ENCODE measurements at places on chromosomes 5 and 9. TPM values are rescaled to one million over a fixed set of nuclear protein-coding genes. Genes with fewer than 3 reads are reported as not detected.

- DNase-seq: no peak
These were observed 370.8 kb upstream of the RIOK2 start for GRCh38 chr5:97553604-97554452.

Gene FBP1
- total RNA-seq: not detected

DNA sequence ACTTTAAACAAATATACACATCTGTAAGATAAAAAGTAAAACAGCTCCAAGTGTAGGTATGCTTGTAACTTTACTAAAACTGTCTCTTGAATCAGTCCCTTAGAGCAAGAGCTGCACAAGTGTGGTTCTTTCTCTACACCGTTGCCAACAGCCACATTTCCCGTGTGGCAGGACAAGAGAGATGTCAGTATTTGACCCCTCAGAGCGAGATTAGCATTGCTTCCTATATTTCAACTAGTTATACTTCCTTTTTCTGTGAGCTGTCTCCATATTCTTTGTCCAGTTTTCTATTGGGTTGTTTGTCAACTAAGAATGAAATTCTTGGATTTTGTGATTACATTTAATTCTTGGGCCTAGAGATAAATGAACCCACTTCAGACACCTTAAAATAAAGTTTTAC lies 8.0 kb downstream of the PLIN2 start:
- DNase-seq: no peak

Gene PCDHB8
- 19.8 TPM for total RNA-seq

- DNase-seq: no peak
These were observed 5.2 kb downstream of the FGF1 start for GRCh38 chr5:142680605-142681259.

DNA sequence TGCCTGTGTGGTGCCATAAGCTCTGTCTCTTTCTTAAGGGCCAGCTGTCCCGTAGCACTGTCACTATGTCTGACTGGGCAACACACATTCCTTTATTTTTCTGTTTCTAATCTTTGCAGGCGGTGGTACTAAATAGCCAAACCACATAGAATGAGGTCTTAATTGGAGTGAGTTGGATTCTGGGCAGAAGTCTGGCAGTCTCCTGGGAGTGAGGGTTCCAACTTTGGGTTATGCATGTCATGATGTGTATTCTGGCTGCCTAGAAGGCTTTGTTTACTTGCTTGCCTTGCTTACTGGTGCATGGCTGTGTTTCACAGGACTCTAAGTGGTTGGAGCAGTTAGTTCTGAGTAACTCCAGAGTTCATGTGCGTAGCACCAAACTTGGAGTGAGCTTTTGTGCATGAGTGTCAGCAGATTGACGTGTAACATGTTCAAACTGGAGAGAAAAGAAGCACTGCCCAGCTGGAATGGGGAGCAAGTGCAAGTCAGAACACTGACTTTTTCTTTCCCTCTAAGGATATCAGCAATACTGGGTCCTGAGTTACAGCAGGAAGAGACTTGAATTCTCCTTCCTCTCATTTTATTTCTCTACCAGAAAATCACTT lies 185.8 kb downstream of the PCSK1 start:
- DNase-seq: no peak

DNA sequence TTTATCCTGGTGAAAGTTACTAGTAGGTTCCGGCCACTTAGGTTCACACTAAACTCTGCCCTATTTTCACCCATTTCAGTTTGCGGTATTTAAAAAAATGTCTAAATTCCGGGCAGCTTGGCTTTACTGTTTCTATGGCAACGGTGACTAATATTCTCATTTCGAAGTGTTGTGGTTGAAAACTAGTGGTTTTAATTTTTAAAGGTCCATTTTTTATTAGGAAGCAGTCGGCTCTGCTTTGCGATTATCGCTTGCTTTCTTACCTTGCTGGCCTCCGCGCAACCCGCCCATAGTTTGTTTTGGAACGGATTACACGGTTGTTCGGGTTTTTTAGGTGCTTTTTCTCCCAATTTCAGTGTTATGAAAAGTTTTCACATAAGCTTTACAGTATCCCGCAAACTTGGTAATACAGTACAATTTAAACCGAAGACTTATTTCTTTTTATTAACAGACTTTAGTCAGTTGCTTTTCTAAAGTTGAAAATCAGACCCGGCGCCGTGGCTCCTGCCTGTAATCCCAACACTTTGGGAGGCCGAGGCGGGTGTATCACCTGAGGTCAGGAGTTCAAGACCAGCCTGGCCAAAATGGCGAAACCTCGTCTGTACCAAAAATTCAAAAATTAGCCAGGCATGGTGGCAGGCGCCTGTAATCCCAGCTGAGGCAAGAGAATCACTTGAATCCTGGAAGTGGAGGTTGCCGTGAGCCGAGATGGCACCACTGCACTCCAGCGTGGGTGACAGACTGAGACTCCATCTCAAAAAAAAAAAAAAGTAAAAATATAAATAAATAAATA lies 1.6 kb downstream of the KDM4C start:
- no peak for DNase-seq

GRCh38 chr9:121646992-121647391 lies 4.4 kb upstream of the DAB2IP start:
- no peak for DNase-seq

- peak; percentile 30 for DNase-seq
These were observed 188.5 kb upstream of the GRAMD2B start for GRCh38 chr5:126234563-126235195.

- DNase-seq: no peak
These were observed 87.9 kb downstream of the NUDT12 start for GRCh38 chr5:103474677-103475076.

DNA sequence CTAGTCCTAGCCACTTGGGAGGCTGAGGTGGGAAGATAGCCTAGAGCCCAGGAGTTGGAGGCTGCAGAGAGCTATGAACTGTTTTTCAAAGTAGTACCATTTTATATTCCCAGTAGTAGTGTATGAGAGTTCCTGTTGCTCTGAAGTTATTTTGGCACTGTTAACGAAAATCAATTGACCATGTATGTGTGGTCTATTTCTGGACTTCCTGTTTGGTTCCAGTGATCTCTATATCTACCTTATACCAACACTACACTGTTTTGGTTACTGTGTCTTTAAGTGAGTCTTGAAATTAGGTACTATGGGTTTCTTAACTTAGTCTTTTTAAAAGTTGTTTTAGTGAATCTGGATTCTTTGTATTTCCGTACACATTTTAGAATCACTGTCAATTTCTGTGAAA lies 13.6 kb downstream of the SLF1 start:
- DNase-seq: no peak

DNA sequence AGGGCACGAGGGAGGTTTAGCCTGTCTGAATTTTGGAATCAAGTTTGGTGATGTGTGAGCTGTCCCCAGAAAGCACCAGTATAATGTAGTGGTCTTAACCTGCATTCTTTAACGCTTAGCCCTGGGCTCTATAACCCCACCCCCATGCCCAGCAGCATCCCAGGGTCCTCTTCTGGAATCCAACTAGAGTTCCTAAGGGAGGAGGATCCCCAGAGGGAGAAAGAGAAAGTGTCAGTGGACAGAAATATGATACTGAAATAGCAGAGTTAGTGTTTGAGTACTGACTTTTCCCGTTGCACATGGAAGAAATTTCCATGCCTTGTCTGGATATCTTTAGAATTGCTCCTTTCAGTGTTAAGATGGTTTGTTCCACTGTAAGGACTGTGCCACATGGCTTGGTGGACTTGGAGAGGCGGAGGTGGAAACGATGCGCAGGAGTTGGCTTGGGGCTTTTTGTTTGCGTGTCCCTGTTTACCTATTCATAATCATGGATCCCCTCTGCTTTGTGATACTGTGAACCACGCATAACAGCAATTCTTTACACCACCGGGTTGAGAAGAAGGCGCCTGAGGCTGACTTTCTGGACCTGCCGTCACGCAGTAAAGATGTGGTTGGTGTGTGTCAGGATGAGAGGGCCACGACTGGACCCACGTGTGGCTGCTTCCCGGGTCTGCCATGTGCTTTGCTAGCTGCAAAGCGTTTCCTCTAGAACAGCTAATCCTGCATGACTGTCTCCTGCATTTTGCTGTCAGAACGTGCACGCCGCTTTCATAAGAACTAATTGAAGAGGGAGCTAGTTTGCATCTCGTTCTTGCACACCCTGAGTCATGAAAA lies 142.3 kb downstream of the SMARCA2 start:
- no peak for DNase-seq

DNA sequence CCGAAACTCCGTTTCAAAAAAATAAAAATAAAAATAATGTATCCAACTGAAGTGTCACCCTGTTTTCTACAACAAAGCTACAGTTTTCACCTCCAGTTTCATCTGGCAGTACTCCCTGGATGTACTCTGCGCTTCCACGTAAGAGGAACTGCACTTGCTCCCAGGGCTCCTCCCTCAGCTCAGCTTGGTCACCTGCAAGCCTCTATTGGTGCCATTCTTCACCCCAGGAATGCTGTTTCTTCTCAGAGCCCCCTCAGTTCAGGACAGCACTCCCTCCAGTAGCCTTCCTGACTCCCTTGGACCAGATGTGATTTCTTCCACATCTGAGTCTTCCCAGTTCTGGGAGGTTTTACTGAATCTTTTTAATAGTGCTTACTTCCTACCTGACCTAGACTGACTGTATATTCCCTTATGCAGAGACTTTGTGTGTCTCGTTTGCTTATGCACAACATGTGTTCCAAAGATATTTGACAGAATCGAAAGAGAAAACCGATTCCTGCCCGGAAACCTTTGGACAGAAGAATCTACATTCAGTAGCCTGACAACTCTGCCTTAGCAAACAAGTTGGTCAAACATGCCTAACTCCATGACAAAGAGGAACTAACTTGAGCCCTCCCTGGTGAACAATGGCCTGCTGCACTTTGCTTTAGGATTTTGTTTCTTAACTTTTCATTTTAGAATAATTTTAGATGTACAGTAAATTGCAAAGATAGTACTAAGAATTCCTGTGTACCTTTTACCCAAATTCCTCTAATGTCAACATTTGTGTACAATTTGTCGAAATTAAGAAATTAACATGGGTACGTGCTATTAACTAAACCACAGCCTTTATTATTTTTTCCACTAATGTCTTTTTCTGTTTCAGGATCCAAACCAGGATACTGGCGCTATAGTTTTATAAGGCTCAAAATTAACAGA lies 814 bp downstream of the CCDC125 start:
- DNase-seq: no peak

Gene FSTL4
- 29.0 TPM for total RNA-seq

- DNase-seq: peak; percentile 19
These were observed 10.5 kb upstream of the ADGRV1 start for GRCh38 chr5:90548069-90548593.

GRCh38 chr5:74499256-74500050 lies 141.1 kb downstream of the ENC1 start:
- no peak for DNase-seq

GRCh38 chr9:38243993-38244392 lies 148.5 kb upstream of the ALDH1B1 start:
- peak; percentile 59 for DNase-seq

Gene TLE1
- 345 TPM for total RNA-seq
